ENCODE measurements at places on chromosomes 2 and 18. TPM values are rescaled to one million over a fixed set of nuclear protein-coding genes. Genes with fewer than 3 reads are reported as not detected.

DNA sequence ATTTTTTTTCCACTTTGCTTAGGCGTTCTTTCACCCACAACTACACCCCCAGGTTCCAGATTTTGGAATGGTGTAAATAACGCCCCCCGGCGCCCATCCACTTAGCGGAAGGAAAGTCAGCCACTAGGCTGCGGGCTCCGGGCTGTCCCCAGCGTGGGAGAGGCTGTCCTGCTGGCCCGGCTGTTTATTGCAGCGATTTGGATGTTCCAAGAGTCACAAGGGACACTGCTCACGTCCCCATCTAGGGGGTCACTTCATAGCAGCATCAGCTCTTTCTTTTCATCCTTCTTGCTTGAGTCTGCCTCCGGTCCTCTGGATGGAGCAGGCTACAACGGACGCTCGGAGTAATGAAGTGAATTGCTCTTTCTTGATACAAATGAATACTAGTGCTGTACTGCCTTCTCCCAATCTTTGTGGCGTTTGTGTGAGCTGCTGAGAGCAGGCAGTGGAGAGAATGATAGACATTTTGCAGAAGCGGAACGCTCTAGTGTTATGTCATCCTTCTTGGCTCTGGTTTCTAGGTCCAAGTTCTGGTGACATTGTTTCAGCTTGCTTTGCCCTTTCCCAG lies 50.7 kb upstream of the PAIP2B start:
- no peak overlapping the region for H3K27ac ChIP-seq
- peaks cover 73% of the 10 kb centered on the region for H3K27me3 ChIP-seq
- H3K4me1 ChIP-seq = peaks cover 14% of the 10 kb centered on the region
- H3K4me3 ChIP-seq = peak overlapping the region; percentile 67
- H3K36me3 ChIP-seq = no peaks in the 10 kb centered on the region

ADCYAP1 gene
- total RNA-seq = not detected

DNA sequence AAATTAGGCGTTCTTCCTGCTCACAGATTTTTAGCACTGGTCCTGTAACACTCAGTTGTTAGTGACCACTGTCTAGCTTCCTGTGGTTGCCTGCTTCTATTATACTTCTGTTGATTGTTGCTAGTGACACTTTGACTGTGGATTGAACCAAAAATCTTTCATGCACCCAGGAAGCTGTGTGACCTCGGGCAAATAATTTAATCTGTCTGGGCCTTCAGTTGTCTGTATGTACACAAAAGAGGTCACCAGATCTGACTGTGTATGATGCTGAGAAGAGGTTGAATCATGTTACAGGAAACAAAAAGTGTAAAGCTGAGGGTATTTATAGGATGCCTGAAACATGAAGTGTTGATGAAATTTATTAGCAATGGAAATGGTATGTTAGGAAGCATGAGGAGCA lies 12.7 kb downstream of the ICOS start:
- H3K27ac ChIP-seq = peak overlapping the region; percentile 91
- peak overlapping the region; percentile 73 for H3K4me3 ChIP-seq
- no peaks in the 10 kb centered on the region for H3K27me3 ChIP-seq
- no peak for DNase-seq

DNA sequence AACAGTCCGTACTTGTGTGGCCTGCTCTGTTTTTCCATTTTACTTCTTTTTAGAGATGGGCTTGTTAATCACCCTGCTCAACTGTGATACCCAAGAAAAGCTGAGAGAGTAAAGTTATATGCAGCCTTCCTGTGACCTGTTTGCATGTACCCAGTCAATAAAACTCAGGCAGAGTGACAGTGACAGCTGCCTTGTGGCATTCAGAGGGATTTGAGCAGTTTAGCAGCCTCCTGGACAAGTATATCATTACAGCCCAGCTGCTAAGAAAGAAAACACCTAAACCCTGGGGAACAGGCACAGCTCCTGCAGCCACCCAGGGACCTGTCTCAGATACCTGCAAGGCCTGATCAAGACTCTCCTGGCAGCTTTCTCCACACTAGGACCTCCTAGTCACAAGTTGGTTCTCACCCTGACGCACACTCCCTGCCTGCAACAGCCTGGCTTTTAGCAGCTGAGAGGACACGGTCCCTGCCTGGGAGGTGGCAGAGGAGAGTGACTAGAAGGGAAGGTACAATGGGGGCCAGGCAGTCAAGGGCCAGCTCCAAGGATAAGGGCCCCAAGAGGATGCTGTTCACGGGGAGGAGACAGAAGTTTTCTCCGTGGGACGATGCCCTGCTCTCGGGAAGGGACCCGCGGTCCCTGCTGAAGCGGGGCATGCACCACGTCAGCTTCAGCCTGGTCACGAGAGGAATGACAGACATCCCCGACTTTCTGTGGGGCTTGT lies at the start of gene LRRC30:
TSS of gene LRRC30 (plus strand) at position 464 of the 724 bp plus-strand sequence. CDS start at position 514, 50 bp downstream.
- no peaks in the 10 kb centered on the region for H3K36me3 ChIP-seq
- H3K4me1 ChIP-seq = no peaks in the 10 kb centered on the region
- no peaks in the 10 kb centered on the region for H3K27me3 ChIP-seq
- H3K4me3 ChIP-seq = no peak within 1 kb of the TSS
- no peak within 1 kb of the TSS for H3K27ac ChIP-seq

- no peaks in the 10 kb centered on the region for H3K4me1 ChIP-seq
- H3K27me3 ChIP-seq = no peaks in the 10 kb centered on the region
- H3K27ac ChIP-seq = no peak overlapping the region
Observed at GRCh38 chr18:29321561-29321960, 1144.6 kb upstream of the CDH2 start.

MORN2 gene
- 6.6 TPM for total RNA-seq

OXER1 gene
- 0.14 TPM for total RNA-seq

RNF25 gene
- 14.1 TPM for total RNA-seq

CFAP210 gene
- total RNA-seq = not detected

GRCh38 chr2:1641523-1641922 lies 102.8 kb downstream of the PXDN start:
- H3K4me3 ChIP-seq = no peak overlapping the region
- H3K36me3 ChIP-seq = no peaks in the 10 kb centered on the region
- DNase-seq = no peak
- H3K27me3 ChIP-seq = no peaks in the 10 kb centered on the region
- H3K27ac ChIP-seq = no peak overlapping the region

DNA sequence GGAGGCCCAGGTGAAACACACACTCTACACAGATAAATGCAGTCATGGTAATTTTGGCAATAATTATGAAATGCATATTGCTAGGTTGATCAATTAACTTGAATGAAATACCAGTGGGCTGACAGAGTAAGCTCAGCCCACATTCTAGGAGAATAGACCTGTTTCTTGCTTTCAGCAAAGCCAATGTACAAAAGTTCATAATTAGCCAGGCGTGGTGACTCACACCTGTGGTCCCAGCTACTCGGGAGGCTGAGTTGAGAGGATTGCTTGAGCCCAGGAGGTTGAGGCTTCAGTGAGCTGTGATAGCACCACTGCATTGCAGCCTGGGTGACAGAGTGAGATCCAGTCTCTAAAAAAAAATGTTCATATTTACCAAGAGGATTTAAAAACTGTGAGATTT lies 15.7 kb upstream of the MBP start:
- H3K4me1 ChIP-seq = peaks cover 43% of the 10 kb centered on the region
- H3K27me3 ChIP-seq = no peaks in the 10 kb centered on the region
- H3K27ac ChIP-seq = no peak overlapping the region
- peaks cover 6% of the 10 kb centered on the region for H3K36me3 ChIP-seq

GKN2 gene
- total RNA-seq = not detected

RGPD3 gene
- total RNA-seq = 0.14 TPM

DNA sequence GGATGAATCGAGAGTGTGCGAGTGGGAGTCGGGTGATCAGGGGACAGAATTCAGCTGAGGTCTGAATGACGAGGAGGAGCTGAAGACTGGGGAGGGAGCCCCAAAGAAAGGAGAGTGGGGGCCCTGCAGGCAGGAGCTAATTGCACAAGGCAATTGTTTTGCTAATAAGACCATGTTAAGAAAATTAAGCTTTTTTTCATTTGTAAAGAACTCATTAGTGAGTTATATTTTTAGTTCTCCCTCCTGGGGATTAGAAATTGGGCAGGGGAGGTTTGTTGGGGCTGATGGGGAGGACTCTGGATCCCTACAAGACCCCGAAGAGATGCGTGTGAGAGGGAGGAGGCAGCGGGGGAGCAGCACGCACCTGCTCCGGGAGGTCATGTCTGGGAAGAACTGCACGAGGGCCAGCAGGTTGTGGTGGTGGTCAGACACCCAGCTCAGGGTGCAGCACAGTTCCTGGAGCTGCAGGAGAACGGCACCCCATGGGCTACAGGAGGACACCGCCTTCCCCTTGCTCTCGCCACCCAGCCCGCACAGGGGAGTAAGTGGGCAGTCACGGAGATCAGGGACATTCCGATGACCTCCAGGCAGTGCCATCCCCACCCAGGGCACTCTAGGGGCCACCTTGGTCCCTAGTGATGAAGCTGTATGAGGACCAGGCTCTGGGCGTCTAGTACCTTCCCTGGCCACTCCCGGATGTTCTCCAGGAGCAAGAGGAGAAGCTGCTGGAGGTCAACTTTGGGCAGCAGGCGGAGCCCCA lies 51.1 kb upstream of the SEMA4C start:
- H3K4me1 ChIP-seq = peaks cover 32% of the 10 kb centered on the region
- H3K4me3 ChIP-seq = no peak overlapping the region
- no peak for DNase-seq
- H3K27me3 ChIP-seq = no peaks in the 10 kb centered on the region
- H3K36me3 ChIP-seq = peaks cover 9% of the 10 kb centered on the region

GRCh38 chr18:60892855-60893254 lies 440.4 kb upstream of the CDH20 start:
- no peaks in the 10 kb centered on the region for H3K4me1 ChIP-seq
- H3K27ac ChIP-seq = no peak overlapping the region
- no peaks in the 10 kb centered on the region for H3K36me3 ChIP-seq

TRIB2 gene
- total RNA-seq = 2.7 TPM
